ENCODE measurements at places on chromosomes 12 and 14.

GRCh38 chr12:130975116-130975515, 21.4 kb downstream of the ADGRD1 start:
- no peak for DNase-seq

DNA sequence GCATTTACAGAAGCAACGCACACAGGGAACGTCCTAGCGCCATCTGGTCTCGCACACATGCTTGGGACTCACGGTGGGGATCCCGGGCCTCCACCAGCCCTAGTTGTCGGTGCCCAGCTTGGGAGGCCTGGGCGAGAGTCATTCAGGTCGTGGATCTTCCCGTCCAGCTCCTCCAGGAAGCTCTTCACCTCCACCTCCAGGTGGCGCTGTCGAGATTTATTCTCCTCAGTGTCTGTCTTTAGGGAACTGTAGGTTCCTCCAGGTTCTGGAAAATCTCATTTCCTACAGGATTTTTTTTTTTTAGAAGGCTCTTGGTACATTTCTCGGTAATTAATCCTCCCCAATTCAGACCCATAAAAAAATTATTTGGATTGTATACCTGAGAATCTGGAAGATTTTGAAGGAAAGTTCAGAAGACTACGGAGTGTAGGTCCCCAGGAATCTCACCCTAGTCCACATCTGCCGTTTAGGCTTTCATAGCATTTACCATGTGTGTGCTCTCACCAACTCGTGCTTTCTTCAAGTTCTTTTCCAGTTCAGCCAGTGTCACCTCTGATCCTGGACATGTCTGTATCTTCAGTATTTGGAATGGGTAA, 910.0 kb downstream of the TMEM121 start:
- DNase-seq: no peak

DNA sequence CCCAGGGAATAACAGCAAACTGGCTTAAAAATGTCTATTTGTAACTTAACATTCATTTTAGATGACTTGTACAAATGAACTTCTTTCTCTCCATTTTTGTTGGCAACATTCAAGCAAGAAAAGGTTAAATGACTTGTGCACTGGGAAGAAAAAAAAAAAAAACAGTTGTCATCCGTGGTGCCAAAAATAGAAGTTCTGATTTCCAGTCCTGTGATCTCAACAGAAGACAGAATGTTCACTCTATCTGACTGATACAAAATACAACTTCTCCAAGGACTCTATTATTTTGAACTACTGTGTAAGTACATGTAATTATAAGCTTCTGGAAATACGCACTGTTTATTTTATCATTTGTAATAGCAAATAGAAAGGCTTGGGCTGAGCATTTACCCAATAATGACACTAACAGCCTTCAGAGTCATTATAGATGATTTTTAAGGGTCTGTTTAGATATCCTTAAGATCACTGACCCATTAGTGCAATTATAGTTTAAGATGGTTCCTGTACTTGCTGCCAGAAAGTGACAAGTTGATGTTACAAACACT, 59.9 kb downstream of the LIN7A start:
- no peak for DNase-seq

GRCh38 chr12:96503976-96504375, 14.6 kb downstream of the CFAP54 start:
- no peak for DNase-seq

DNA sequence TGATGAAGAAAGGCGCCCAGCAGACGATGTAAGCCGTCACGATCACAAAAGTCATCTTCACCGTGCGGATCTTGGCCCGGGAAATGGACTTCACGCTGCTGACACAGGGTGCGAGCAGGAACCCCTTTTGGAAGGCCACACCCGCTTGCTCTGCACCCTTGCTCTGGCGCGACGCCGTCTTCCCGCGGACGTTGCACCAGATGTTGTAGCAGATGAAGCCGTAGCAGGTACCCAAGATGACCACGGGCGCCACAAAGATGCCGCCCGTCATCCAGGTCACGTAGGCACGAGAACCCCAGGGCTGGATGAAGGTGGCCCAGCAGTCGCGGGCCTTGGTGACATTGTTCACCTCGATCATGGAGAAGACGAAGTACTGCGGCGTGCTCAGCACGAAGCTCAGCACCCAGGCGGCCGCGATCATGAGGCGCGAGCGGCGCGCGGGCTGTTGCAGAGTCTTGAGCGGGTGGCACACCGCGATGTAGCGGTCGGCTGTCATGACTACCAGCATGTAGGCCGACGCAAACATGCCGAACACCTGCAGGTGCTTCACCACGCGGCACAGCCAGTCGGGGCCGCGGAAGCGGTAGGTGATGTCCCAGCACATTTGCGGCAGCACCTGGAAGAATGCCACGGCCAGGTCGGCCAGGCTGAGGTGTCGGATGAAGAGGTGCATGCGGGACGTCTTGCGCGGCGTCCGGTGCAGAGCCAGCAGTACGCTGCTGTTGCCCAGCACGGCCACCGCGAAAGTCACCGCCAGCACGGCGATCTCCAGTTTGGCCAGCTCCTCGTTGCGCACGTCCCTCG, 890 bp downstream of the AVPR1A start:
- DNase-seq: no peak

DNA sequence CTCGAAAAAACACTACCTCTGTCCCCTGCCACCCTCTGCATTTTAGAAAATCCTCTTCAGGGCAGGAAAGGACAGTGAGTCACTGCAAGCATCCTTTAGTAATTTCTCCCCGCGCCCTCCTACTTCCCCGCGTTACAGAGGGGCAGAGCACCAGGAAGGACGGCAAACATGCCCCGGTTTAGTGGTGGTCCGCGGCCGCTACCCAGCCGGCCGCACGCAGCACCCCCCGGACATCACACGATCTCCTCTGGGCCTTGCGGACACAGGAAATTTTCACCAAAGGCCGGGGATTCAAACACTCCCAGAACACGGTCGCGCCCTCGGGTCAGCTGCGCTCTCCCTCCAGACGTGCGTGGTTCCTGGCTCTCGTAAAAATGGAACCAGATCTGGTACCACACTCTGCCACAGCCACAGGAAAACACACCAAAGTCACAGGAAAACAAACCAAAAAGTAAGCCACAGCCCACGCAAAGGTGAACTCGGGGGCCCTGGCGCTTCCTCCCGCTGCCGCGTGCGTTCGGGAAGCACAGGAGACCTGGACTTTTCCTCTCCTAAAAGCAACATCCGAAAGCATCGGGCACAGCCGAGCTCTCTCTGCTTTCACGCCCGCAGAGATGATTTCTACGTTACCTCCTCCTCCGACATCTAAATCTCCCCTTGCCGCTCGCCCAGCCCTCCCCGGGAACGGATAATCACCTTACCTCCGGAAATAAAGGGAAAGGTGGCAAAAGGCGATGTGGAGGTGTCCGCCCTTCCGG, 839 bp downstream of the SLC38A1 start:
- DNase-seq: no peak
